Stimulated activated CD8-positive, alpha-beta memory T cell treated with anti-CD3 and anti-CD28 coated beads, Interleukin-7, amount 100 ng/mL, for 1 hour (primary cell): ENCODE measurements at places on chromosomes 6 and 20.

DNA sequence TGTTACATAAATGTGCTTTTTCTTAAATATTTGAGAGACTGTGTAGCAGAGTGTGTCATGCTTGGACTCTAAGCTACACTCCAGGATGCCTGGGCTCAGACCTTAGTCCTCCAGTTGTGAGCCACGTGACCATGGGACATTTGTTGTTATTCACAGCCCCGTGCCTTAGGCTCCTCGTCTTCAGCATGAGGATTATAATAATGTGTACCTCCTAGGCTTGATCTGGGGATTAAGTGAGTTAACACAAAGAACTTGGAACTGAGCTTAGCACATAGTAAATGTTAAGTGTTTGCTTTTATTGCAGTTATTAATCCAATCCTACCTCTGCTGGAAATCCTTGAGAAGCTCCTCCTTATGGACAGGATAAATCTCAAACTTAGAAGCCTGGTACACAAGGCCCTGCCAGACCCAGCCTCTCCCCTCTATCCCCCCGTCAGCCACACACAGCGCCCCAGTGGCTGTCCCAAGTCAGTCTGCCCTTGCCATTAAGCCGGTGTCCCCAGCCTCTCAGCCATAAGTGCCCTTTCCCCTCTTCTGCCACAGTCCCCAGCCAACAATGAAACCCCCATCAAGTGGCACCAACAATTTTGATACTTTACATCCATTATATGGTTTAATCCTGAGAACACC, 177.5 kb downstream of the TMEM242 start:
- no peak for DNase-seq

DNA sequence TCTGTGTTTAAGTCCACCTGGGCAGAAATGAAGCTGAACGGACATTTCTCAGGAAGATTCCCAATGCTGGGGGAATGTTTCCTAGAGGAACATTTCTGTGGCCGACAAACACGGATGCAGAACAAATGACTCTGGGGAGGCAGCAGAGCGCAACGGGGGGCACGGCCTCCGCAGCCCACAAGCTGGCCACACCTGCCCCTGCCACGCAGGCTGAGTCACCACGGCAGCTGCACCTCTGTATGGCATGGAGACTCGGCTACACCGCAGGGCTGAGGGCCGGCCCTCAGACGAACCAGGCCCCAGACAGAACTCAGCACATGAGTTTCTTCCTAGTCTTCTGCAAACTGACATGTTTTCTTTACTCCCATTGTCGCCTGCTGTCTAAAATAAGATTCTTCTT, 10.0 kb upstream of the PRR18 start:
- no peak for DNase-seq

- DNase-seq, result no peak
These were observed 4.7 kb upstream of the SULF2 start for GRCh38 chr20:47789764-47790579.

DNA sequence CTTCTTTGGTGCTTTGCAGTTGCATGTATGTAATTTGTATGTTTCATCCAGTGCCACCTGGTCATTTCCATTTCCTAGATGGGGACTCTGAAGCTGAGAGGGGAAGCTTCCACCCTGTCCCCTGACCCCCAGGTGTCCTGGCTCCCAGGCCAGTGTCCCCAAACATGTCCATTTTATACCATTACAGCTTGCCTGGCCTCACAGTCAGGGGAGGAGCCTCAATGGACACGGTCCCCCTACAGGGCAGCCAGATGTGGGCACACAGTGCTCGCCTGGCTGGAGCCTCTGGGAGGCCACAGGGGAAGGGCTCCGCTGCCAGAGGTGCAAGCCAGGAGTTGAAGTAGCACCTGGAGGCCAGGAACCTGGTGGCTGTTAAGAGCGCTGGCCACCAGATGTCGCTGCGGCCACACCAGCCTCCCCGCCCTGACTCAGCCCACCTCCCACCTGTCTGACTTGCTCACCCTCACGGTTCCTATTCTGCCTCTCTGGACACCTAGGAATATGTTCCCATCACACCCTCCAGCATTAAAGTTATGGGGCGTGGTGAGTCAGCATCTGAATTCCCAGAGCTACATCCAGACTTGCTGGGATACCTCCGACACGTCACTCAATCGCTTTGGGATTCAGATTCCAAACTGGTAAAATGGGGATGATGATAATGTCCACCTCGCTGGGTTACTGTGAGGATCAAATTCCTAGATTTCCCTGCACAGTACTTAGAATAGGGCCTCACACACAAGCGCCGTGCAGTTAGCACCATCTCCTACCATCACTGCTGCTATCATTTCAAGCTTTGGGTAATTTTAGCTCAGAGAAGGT, 107.4 kb downstream of the SULF2 start:
- peak; percentile 23 for DNase-seq

DNA sequence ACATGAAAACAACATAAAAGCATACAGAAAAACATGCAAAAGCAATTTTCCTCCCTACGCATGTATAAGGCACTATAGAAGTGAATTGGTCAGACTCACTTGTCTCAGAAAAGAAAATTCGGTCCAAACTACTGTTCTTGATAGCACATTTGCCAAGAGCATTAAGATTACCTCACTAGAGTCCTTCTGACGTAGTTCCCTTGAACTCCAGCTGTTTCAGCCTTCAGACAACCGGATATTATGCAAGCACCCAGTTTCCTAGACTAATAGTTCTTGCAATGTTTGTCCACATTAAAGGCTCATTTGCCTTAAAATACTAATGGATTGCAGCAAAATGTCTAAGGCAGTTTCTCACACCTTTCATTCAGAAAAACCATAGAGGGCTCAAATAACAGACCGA, 2.5 kb upstream of the CASS4 start:
- DNase-seq, result no peak

- peak; percentile 64 for DNase-seq
These were observed 728 bp upstream of the TRIM39 start for GRCh38 chr6:30325873-30326525.

DNA sequence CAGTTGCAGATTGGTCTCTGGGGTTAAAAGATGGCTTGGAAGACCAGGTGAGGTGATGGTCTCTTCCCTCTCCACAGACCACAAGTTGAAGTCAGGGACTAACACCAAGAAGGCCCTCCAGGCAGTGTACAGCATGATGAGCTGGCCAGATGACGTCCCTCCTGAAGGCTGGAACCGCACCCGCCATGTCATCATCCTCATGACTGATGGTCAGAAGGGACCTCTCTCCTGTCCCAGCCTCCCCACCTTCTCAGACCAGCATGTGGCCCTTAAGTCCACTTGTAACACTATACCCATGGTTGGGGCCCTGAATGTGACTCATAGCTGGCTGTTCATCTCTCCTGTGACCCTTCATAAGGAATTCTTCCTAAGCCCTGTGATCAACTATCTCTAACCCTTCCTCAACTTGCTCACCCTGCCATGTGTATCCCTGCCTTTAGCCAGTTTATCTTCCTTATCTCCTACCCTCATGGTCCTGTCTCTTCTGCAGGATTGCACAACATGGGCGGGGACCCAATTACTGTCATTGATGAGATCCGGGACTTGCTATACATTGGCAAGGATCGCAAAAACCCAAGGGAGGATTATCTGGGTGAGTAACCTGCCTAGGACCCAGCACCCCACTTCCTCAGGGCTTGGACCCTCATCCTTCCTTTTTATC, 3.0 kb downstream of the CFB start:
- DNase-seq, result no peak

DNA sequence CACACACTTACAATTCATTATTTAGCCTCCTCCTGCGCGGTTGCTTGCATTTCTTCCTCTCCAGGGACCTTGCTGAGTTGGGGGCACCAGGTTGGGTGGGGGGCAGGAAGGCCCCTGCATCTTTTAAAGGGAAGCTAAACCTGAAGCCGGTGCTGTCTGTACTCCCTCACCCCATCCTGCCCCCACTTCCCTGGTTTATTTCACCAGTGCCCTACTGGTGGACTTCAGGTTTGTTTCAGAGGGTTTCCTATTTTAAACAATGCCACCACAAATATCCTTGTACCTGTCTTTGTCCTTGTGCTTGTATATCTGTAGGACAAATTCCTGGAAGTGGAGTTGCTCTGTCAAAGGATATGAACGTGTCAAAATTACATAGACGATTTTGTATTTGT, 21.0 kb downstream of the PTK7 start:
- no peak for DNase-seq

DNA sequence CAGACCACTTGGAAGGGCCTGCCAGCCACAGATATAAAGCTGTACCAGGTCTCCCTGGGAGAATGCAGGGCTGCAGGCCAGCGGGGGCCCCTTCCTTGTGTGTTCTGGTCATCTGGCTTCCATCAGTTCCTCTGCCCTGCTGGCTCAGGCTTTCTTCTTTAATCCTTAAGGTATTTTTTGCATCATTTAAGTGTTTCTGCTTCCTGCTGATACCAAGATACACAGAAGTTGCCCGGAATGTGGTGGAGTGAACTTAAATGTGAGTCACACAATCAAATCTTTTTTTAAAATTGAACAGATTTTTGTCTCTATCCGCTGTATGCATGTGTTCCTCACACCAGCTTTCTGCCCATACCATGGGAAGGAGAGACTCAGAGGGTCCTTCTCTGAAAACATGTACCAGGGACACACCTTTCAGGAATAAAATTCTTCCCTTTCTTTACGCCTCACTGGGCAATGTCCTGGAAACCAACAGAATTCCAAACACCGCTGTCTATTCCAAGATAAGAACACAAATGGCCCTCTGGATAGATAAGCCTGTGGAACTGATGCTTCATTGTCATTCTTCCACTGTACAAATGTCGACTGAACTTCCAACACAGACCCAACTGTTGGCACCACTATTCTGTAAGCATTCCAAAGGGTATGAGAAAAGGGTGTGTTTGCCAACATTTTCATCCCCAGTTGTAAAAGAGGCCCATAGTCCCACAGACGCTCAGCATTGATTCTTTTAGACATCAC, 206.2 kb upstream of the MYLIP start:
- no peak for DNase-seq

- no peak for DNase-seq
These were observed 21.0 kb downstream of the SRSF3 start for GRCh38 chr6:36615018-36615761.
